T-helper 9 cell (primary cell): ENCODE measurements at places on chromosomes 2 and 18.

GRCh38 chr2:106970471-106971261 lies 84.7 kb upstream of the ST6GAL2 start:
- DNase-seq, result no peak

GRCh38 chr2:42470706-42471105 lies 23.1 kb downstream of the KCNG3 start:
- no peak for DNase-seq

GRCh38 chr2:215886022-215886421 lies 127.3 kb downstream of the MREG start:
- no peak for DNase-seq

DNA sequence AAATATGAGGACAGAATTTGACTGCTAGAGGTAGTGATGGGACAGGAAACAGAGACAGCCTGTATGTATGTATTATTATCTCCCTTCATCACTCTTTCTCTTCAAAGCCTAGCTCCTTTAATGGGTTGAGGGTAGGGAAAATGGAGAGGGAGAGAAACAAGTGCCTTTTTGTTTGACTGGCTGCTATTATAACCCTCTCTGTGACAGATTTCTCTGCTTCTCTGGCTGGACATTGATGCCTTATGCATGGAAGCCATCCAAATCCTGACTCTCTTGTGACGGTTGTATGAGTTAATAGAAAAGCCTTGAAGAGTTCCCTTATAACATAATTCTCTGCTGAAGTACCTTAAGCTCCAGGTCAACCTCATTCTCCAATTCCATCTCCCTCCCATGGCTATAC lies 118.5 kb upstream of the COL5A2 start:
- no peak for DNase-seq

GRCh38 chr18:55214969-55215368 lies 255.7 kb upstream of the CCDC68 start:
- DNase-seq, result no peak

GRCh38 chr2:236833501-236834073 lies 252.1 kb upstream of the COPS8 start:
- no peak for DNase-seq

- DNase-seq, result no peak
These were observed 10.9 kb downstream of the TBC1D8 start for GRCh38 chr2:101140237-101140636.

GRCh38 chr2:157443795-157444640 lies at the start of gene CYTIP:
Gene CYTIP, minus strand, starts transcription at chr2:157444089. Its CDS starts 69 bp downstream, at chr2:157444020.
- no peak for DNase-seq

GRCh38 chr2:32446369-32446768 lies 89.5 kb downstream of the BIRC6 start:
- DNase-seq, result no peak

DNA sequence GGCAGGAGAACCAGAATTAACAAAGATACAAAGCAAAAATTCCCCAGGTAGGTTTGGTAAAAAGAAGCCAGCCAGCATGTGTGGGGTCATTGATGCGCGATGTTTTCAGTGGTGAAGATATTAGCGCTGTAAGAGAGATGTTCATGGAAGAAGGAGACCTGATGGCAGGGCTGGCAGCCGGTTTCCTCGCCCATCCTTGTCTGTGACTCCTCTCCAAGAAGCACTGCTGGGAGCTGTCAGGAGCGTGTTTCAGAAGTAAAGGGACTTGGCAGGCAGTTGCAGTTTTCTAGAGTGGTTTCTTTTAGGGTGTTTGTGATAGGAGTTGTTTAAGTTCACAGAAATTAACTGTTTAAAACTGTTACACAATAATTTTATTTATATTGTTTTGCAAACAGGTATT lies 24.6 kb downstream of the TAF1B start:
- no peak for DNase-seq

DNA sequence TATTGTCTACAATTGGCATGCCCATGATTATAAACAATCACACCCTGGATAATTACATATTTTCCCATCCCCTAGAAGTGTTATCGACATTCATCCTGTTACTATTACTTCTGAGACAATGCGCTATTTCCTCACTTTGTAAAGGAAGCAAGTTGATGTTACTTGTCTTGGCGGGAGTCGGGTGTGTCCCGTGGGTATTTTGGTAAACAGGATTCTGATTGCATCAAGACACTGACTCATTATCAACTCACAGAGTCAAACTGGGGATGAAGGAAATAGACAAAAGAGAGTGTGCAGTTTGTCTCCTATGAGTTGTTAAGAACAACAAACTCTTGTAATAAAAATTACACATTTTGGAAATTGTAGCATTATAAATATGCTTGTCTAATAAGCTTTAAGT lies 142.7 kb downstream of the GALR1 start:
- DNase-seq, result no peak

- DNase-seq, result peak; percentile 27
These were observed 55.2 kb downstream of the LDLRAD4 start for GRCh38 chr18:13273800-13274199.

DNA sequence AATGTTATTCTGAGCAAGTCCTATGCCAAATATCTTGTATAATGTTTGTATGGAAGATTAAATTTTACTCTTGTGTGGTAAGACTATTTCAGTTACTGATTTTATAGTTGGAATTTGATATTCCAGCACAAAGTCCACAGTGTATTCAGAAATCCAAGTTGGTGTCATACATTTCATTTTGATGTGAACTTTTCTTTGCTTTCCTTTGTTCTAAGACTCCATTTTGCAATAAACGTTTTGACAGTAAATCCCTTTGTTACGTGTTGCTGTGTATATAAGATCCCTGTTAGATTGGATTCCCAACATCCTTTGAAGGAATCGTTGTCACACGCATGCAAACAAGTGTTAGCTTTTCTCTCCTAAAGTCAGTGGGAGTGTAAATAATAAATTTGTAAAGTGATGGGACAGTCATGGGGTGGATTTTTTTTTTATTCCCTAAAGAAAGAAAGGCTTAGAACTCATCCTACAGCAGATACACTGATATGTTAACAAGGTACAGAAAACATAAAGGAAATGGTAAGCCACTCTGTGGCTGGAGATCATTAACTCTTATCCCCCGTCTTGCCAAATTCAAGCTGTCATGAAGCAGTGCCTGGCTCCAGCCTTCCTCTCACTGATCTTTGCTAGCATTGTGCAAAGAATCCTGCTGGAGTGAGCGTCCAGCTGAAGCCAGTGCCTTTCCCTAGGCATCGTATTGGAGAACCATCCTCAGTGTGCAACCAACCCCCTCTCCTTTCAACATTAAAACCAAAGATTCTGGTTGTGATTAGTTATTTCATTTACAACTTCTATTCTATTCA lies 127.6 kb upstream of the CDCA7 start:
- DNase-seq, result no peak

- no peak for DNase-seq
These were observed 79.9 kb downstream of the TMEM247 start for GRCh38 chr2:46559261-46559660.

- no peak for DNase-seq
These were observed 165.5 kb downstream of the TMEM247 start for GRCh38 chr2:46644690-46645385.

DNA sequence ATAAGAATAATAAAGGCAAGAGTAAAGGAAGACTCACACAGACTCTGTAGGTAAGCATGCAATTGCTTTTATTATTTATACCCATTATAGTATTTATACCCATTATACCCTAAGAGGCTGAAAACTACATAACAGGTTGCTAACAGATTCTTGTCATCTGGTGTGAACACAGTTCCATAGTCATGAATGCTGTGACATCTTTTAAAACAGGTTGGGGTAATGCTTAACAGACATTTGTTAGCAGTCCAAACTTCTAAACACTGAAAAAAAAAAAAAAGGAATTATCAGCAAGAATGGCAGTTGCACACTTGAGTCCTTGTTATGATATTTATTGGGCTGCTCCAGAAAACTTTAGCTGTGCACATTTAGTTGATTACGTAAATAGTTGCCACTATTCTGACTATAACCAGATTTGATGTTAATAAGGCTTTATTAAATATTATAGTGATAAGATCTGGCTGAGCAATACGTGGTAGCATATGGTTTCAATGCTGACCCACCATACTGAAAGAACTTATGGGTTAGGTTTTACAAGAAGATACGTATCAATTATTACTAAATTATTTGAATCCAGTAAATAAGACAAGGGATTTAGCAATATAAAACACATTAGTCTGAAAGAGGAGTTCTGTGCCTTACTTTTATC lies 888.8 kb downstream of the LRRTM4 start:
- no peak for DNase-seq

- DNase-seq, result no peak
These were observed 10.4 kb upstream of the KCNE4 start for GRCh38 chr2:223041527-223042109.

- no peak for DNase-seq
These were observed 330.5 kb upstream of the TCF4 start for GRCh38 chr18:55918444-55918843.

DNA sequence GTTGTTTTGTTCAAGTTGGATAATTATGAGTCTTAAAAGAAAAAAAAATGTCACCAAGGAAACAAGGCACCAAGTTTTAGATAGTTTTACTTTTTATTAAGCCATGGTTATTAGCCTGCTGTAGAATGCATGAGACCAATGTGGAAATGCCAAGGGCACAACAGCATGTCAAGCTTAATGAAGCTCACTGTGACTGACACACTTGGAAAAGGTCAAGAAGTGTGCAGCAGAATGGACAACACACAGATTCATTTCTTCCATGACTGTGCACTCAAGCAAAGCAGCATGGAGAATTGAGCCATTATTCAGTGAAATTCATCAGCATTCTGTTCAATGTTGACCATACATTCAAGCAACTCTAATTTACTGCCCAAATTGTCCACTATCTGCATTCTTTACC lies 23.6 kb downstream of the SPHKAP start:
- no peak for DNase-seq

GRCh38 chr18:74832381-74832780 lies 234.7 kb downstream of the ZNF407 start:
- DNase-seq, result no peak

DNA sequence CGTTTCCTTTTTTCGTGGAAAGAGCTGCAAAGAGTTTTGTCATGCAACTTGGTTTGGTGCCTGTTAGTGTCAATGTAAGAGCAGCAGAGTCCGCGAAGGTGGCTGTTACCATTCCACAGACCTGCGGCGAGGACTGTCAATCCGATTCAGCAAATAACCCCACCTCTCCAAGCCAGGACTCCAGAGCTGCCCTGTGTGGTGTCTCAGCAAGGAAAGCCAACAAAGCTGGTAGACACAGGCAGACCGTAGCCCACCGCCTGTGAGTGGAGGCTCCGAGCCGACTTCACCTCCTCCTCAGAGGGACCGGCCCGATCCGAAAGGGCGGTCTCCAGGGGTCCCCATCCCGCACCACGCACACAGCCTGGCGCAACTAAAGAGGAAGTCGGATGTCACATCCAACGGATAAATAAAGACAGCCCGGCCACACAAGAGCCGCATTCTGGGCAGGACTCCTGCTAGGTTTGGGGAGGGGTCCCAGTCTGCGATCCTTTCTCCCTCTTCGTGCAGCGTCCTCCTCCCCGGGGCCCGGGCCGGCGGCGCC lies 819 bp downstream of the ANKRD44 start:
- DNase-seq, result peak; percentile 26

DNA sequence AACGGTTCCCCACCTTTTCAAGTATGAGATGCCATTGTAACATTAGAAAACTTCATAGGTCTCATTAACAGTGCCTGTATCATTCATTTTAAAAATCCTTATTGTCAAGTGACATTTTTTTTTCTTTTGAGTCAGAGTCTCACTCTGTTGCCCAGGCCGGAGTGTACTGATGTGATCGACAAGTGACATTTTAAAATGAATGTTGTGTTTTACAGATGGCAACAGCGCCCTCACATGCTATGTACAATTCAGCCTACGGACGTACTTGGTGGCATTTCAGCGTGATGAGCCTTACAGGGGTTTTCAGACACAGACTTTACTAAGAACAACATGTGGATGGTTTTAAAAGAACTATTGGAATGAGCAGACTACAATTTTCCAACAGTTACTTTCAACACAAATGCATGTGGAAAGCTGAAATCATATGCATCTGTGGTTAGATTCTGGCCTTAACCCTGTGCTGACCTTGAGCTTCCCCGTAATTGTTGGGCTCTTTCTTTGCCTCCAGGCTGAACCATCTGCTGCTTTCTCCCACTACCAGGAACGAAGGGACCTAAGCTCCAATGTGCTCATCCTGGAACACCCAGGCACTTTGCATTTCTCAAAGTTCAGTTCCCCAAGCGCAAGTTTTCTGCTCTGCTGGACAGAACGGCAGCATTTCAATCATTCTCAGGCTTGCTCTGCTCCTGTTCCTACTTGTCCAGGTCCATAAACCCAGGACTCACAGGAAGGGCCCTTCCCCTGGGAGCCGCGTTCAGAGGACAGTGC lies 119.9 kb upstream of the NDUFV2 start:
- DNase-seq, result no peak

DNA sequence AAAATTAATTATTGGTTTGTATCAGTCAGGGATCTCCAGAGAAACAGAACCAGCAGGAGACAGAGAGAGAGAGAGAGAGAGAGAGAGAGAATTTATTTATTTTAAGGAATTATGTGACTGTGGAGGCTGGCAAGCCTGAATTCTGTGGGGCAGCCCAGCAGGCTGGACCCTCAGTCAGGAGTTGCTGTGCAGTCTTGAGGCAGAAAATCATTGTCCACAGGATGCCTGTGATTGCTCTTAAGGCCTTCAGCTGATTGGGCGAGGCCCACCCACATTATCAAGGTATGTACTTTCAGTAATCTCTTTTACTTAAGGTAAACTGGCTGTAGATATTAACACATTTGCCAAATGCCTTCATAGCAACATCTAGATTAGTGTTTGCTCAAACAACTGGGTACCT lies 155.3 kb downstream of the SEPTIN10 start:
- no peak for DNase-seq

- DNase-seq, result no peak
These were observed 29.3 kb upstream of the MMADHC start for GRCh38 chr2:149616681-149617456.

DNA sequence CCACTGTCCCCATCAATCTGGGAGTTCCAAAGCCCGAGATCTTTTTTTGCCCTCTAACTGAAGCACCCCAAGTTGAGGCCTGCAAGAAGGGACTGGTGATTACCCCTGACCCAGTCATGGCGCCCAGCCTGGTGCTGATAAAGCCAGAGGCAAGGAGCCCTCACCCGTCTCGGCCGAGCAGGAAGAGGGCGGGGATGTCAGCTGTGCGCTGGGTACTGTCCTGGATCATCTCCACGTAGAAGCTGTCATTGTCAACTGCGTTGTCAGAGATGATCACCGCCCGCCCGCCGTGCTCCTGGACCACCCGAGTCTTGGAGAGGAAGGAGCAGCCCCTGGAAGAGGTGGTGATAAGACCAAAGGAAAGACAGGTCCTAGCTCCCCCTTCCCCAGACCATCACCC lies 4.4 kb downstream of the PRADC1 start:
- no peak for DNase-seq

DNA sequence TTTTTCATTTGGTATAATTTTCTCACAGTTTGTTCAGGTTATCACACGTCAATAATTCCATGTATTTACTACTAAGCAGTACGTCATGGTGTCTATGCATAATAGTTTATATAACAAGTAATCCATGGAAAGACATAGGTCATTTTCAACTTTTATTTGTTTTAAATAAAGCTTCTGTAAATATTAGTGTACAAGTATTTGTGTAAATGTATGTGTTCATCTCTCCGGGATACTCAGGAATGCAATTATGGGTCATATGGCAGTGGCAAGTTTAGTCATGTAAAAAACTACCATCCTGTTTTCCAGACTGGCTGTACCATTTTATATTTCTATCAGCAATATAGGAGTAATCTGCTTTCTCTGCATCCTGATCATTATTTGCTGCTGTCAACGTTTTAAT lies 231.1 kb upstream of the ZNF804A start:
- DNase-seq, result no peak

GRCh38 chr2:187338679-187339121 lies 109.4 kb downstream of the CALCRL start:
- DNase-seq, result no peak

- DNase-seq, result no peak
These were observed 80.2 kb downstream of the TGOLN2 start for GRCh38 chr2:85247610-85248009.
